ENCODE measurements at places on chromosomes 6 and 20.

- DNase-seq: no peak
These were observed 14.2 kb upstream of the TOX2 start for GRCh38 chr20:43900496-43900895.

DNA sequence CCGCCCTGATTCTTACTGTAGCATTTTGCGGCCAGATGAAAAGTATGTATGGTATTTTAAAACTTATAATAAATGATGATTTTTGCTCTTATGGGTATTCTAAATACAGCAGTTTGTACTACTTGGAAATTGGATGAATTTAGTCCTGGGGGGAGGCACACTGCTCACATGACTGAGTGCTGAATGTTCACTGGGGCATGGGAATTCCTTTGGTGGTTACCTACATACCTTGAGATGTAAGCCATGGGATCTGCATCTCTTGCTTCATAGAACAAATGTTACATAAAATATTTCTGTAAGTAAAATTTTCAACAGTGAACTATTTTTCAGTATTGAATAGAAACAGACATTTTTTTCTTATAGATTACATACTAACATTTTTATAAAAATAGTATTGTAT, 71.1 kb downstream of the FIG4 start:
- no peak for DNase-seq

DNA sequence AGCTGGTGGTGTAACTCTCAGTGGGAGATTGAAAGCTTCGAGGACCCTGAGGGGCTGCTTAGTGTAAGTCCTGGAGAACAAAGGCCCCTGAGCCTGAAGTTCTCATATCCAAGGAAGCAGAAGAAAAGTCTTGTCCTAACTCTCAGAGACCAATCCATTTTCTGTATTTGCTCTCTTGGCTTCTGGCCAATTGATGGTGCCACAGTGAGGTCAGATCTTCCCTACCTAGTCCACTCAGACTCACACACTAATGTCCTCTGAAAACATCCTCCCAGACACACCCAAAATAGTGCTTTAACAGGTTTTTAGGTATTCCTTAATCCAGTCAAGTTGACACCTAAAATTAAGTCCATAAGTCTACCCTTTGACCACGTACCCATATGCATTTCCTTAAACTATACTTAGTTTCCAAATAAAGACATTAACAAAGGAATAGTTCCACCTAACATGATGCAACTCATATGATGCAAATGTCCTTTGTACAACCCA, 29.4 kb downstream of the ZNF292 start:
- DNase-seq: no peak

DNA sequence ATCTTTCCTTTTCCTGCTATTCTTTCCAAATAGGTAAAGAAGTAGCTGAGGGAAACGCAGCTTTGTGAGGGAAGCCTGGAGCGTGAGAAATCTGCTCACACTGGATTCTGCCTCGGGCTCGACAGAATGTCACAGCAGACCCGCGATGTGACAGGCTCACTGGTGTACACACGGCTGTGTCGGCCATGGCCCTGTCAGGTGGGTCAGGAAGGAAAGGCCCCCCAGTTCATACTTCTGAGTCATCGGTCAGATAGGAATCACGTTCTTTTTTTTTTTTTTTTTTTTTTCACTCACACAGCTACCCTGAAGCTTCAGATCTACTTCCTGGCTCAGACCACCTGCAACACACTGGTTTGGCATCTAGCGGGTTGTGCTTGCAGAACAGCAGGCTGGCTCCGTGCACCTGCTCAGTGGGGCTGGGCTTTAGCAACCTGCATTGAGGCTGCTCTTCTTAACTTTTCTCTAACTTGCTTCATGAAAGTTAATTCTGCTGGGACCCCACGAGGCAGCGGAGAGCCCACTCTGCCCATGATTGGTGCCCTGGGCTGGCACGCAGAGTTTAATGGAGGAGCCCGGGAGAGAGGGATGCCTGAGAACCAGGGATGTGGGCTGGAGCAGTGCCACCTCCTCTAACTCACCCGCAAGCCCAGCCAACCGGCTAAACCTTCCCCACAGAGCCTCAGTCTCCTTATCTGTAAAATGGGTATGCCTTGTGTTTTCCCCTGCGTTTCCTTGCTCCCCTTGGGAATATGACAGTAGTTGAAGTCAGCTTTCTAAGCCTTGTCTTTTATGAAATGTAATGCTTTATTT, 61.5 kb upstream of the FNDC1 start:
- DNase-seq: no peak

DNA sequence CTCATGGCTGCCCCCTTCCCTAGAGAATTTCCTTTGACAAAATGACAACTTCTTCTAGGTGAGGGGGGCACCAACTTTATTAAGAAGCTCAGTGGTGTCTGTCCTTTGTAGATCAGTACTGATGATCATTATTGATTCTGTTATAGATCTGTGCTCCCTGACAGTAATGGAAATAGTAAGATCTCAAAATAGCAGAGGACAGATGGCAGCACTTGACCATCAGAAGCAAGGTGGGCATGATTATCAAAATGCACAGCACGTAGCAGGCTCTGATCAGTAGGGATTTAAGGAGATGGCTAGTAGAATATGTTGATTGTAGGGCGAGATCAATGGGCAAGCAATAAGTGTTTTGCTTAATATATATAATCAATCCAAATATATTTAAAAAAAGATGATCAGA, 208.6 kb upstream of the HDDC2 start:
- DNase-seq: no peak

DNA sequence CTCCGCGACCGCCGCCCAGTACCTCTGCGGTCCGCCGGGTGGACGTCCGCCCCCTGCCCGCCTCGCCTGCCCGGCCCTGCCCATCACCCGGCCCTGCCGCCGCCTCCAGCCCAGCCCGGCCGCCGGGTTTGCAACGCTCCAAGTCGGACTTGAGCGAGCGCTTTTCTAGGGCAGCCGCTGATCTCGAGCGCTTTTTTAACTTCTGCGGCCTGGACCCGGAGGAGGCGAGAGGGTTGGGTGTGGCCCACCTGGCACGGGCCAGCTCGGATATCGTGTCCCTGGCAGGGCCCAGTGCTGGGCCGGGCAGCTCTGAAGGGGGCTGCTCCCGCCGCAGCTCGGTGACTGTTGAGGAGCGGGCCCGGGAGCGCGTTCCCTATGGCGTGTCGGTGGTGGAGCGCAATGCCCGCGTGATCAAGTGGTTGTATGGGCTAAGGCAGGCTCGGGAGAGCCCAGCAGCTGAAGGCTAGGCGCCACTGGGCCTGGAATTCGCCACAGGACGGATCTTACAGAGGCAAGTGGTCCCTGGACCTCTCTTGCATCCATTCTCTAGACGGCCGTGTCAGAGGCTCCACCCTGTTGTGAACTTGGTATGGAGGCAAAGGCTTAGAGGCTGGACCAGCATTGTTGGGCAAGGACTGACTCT, 11.8 kb downstream of the FAM110A start:
- no peak for DNase-seq

Measured in smooth muscle cell of the brain vasculature (primary cell).